Globus pallidus (tissue), 1 donor: ENCODE measurements at places on chromosomes 5 and 9.

DNA sequence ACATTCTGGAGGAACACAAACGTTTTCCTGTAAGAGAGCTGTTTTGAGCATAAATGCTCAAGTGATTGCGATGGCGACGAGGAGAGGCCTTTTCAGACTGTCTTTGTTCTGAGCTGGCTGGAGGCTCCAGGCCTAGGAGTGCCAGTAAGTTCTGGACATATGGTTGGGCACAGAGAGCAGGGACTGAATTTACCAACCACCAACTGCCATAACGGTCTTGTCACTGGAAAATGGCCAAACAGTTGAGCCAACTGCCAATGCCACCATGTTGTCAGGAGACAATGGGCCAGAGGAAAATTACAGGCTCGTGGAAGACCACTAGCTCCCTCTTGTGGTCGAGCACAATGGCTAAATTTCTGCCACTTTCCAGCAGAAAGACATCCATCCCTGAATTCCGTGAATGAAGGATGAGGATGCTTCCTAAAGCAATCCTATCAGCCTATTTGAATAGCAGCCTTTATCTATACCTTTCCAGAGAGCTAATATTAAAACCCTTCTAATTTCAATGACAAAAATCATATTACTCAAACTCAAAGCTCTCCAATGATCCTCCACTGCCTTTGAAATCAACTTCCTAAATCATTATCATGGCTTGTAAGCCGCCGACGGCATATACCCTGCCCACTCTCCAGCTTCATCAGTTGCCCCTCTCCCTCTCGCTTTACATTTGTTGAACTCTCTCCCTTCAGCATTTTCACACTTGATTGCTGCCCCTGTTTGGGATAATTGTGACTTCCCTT, 66.9 kb upstream of the GLIS3 start:
- DNase-seq: peak; percentile 83

DNA sequence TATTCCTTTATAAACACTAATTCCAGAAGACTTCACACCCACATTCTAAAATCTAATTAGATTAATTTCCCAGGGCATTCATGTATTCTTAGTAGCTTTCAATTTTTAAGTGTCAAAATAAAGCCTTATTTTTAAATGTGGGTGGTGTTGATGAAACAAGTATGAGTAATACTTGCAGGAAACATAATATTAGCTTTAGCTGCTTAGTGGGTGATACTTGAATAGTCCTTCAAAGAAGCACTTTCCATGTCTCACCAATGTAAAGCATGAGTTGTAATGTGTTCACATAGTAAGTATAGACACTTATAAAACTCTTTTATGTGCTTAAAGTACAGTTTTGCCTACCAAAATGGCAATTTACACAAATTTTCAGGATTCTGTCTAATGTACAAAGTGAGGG, 6.9 kb downstream of the FNBP1 start:
- no peak for DNase-seq

GRCh38 chr9:98057138-98057799, 737 bp downstream of the NANS start:
- DNase-seq: no peak

- DNase-seq: no peak
These were observed 252.0 kb upstream of the GAS1 start for GRCh38 chr9:87199278-87199677.

DNA sequence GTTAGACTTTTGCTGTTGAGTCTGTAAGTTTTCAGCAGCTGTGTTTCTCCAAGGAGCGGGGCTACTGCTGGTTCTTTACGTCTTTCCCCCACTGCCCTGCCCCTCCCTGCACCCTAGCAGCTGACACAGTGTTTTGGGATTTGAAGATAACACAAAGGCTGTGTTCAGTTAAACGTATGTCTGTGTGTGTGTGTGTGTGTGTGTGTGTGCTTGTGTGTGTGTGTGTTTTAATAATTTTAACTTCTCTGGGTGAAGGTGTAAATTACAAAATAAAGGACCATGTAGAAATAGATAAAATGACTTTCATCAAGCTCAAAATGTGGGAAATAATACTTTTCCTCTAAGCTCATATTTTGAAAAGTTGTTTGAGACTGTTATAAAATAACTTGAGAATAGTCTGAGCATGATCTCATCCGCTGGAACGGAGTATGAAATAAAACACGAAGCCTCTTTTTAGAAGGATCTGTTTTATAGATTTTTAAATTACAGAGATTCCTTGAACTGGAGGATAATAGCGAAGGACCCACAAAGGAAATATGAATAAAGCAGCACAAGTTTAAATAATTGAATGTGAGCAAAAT, 10.9 kb downstream of the ABL1 start:
- DNase-seq: peak; percentile 71

GRCh38 chr9:30967476-30967875, 1417.0 kb upstream of the ACO1 start:
- peak; percentile 31 for DNase-seq

DNA sequence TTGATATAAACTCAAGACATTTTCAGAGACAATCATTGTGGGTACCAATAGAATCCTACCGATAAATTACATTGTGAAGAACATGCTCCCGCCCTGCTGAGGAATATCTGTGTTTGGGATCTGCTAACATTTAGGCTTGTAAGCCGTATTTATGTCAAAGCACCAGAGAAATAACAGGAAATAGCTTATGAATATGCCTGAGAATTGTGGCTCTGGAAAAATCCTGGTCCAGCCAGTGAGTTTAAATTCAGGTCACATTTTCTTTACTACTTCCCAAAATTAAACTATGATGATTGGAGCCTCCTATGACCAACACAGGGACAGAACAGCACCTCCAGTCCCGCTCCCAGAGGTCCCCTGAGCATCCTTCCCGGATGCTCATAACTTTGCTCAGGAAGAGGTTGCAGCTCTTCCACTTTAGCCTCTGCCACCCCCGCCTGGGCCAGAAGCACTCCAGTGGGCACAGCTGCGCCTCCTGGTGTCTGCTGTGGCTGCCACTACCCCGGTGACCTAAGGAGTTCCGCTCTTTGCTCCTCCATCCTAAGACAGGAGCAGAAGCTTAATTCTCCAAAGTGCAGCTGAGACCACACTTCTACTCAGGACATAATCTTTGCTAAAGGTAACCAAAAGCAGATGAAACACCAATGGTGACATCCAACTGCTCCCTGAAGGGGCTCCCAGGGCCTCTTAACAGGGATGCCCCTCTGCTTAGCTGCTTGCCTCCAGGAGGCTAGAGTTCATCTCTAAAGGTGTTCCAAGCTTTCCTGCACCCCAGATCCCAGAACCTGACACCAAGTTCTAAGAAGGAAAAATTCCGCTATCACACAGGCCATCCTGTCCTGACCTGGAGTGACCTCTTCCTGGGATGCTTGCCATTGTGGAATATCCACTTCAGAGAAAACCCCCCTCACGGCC, 58.8 kb downstream of the SLC1A1 start:
- DNase-seq: no peak
